ENCODE measurements at places on chromosomes 16 and 17. TPM values are rescaled to one million over a fixed set of nuclear protein-coding genes. Genes with fewer than 3 reads are reported as not detected.

NUPR1 gene
- 128 TPM for total RNA-seq

NDUFB10 gene
- 219 TPM for total RNA-seq

ERN2 gene
- total RNA-seq: 121 TPM

DNA sequence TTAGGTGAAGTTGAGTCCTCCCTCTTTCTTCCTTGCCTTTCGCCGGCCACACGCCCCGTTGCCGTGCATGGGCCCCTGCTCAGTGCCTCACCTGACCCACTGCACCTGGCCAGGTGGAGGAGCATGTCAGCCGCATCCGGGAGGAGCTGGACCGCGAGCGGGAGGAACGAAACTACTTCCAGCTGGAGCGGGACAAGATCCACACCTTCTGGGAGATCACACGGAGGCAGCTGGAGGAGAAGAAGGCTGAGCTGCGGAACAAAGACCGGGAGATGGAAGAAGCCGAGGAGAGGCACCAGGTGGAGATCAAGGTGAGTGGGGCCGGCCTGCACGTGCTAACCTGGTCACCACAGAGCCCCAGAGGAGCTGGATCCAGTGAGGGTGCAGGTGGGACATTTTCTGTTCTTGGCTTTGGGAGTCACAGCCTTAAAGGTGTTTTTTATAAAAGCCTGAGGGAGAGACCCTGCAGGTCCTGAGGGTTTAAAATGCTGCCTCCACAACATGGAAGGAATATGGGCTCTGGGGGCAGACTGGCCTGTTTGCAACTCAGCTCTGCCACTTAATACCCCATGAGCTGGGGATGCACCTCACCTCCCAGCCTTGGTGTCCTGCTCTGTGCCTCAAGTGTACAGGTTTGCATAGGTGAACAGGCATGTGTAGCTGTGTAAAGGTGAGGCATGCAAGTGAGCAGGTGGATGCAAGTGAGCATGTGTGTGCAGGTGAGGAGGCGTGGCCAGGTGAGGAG, 12.1 kb upstream of the DBNDD1 start:
- DNase-seq: no peak

GRCh38 chr16:27285676-27286196, 17.2 kb upstream of the NSMCE1 start:
- peak; percentile 34 for DNase-seq

DNA sequence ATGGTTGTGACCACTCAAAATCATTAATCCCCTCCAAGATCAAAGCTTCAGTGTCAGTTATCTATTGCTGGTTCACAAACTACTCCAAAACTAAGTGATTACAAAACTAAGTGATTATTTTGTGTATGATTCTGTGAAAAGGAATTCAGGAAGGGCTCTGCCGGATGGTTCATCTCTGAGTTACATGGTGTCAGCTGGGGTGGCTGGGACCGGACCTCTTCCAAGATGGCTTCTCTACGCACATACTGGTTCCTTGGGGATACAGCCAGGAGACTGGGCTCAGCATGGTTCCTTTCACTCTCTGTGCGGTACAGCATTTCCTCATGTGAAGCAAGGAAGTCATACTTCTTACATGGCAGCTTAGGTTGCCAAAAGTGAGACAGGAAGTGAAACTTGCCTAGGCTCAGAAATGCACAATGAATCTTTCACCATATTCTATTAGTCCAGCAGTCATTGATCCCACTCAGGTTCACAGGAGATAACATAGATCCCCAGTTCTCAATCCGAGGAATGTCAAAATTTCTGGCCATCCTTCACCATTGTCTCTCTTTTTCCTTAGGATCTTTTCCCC, 97.9 kb upstream of the IRX6 start:
- no peak for DNase-seq

DNA sequence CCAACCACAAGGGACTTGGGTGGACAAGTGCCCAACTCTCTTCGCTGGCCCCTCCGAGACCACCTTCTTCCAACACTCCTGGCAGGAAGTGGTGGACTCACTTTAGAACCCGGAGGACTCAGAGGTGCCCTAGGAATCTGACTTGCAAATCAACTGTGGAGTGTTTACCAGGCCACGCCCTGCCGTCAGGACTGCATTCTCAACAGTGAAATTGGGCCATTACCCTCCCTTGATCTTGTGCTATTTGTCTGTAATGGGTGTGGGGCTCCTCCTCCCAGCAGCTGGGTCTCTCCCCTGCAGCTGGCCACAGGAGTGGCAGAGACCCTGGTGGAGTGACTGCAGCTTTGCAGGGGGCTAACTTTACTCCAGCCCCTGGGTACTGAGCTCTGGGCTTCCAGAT, 212.2 kb upstream of the RPL38 start:
- DNase-seq: no peak

- peak; percentile 37 for DNase-seq
Measured at GRCh38 chr17:29379084-29379991, 10.8 kb upstream of the TAOK1 start.

Measured in colonic mucosa (tissue), 4 donors.